ENCODE measurements at places on chromosomes 12 and 14. TPM values are rescaled to one million over a fixed set of nuclear protein-coding genes. Genes with fewer than 3 reads are reported as not detected.

- DNase-seq = no peak
Measured at GRCh38 chr12:72074956-72075355, 136.3 kb downstream of the TPH2 start.

The SLC10A1 gene
- total RNA-seq = not detected

DNA sequence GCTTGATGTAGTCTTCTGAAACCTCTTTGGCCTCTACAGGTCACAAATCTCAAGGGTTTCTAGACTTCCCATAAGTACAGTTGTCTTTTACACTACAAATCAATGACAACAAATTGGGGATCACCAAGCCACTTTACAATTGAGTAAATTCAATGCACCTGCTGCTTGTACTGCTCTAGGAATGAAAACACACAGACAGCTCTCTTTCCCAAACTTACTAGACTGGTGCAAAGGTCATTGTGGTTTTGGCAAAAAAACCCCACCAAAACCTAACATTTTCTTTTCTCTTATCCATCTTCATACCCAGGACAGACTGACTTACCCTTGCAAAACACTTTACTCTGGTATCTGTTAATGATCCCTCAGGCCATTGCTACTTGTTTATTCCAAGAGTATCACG, 2.7 kb downstream of the M6PR start:
- DNase-seq = no peak

The AQP6 gene
- not detected for total RNA-seq

- DNase-seq = no peak
Measured at GRCh38 chr12:22250762-22251161, 83.7 kb downstream of the ST8SIA1 start.

DNA sequence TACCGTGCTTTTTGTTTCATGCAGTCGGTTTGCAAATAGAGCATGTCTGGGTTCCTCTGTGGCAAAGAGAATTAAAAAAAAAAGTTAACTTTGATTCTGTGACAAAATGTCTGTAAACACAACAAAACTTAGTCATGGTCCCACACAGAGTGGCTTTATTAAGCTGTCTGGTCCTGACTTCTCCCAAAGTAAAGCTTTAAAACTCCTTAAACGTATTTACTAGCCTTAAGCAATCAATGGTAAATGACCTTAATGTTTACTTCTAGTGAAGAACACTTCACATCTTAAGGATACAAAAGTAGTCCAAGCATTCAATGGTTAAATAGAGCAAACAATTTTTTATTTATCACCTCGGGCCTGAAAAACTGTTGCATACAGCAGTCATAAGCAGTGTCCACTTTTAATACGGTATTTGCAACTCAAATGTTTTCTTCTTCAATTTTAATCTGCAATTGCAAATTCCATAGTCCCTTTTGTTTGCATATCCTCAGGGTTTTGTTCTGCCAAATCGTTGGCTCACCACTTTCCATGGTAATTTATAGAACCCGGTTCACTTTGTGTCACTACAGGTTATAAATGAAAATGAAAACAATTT, 453.0 kb upstream of the MIS18BP1 start:
- DNase-seq = no peak

DNA sequence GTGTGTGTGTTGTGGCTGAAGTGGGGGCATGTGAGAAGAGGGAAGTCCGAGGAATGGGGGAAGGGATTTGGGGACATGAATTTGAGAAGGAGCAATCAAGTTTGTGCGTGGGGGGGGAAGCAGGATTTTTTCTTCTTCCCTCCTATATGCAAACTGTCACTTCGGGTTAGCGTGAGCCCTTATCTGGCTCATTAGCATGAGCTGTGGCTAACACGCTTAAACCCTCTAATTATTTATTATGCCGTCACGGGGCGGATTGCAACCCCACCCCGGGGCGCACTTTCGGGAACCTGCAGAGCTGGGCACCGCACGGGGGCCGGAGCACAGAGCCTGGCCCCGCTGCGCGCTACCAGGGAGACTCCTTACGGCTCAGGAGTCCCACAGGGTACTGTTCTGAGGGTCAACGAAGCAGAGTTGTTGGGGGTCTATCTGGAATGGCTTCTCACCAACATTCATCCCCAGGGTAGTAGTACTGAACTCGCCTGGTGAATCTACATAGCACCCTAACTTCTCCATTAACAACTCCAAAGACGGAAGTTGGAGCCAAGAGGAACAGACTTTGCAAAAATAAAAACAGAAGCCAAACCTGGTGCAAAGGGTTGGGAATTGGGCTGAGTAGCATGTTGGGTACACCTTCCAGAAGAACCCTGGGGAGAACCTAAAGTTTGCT, 6.4 kb upstream of the ASCL1 start:
- no peak for DNase-seq

GRCh38 chr12:115762936-115763335, 514.6 kb downstream of the MED13L start:
- no peak for DNase-seq

The CMA1 gene
- not detected for total RNA-seq

- DNase-seq = no peak
Measured at GRCh38 chr12:32307326-32307725, 92.0 kb upstream of the FGD4 start.

DNA sequence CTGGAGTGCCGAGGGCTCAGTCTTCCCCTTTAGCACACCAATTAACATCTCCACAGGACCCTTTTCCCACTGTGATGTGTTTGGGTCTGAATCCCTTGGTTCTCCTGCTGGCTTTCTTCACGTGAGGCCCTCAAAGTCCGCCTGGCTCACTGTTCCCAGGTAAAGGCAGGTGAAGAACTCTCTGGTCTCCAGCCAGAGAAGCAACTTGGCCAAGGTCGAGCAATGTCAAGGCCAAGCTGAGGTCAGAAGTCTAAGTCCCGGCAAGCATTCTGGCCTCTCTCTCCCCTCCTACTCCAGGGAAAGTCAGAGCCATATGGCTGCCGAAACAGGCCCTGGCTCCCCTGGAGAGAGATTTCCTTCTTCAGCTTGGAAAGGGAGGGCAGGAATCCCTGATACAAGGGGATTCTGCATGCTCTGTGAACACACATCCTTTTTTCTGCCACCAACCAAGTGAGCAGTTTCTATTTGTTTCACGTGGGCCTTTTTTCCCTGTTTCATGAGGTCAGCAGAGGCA, 61.4 kb upstream of the ESRRB start:
- DNase-seq = no peak

The CYP46A1 gene
- total RNA-seq = not detected

The BAZ1A gene
- 75.0 TPM for total RNA-seq

DNA sequence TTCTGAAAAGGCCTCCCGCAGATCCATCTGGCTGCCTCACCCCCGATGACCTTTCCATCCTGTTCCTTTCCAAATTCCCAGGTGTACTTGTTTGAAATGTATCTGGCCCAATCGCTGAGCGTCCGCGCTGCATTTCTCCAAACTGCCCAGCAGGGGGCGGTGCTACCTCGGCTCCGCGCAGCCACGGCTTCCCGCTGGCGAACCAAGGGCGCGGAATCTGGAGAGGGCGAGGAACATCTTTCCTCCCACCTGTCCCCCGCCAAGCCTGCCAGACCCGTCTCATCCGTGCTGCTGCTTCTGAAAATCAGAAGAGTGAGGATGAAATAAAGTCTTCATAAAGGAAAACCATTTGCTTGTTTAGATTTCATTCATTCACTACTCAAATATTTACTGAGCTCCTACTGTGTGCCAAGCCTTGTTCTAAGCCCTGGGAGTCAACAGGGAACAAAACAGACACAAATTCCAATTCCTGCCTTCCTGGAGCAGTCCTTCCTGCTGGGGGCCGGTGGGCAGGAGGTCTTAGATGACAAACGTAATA, 16.8 kb upstream of the MYL2 start:
- DNase-seq = peak; percentile 17

- DNase-seq = no peak
Measured at GRCh38 chr14:72946491-72946890, 20.2 kb downstream of the DCAF4 start.

GRCh38 chr14:20490563-20490962, 14.8 kb upstream of the RNASE10 start:
- DNase-seq = no peak
